ENCODE measurements at places on chromosomes 1 and 21.

GRCh38 chr1:36863061-36863460, 171.3 kb downstream of the GRIK3 start:
- no peak for DNase-seq

- DNase-seq: no peak
Observed at GRCh38 chr1:60965280-60965854, 117.0 kb upstream of the NFIA start.

- DNase-seq: no peak
Observed at GRCh38 chr1:96837057-96837780, 115.6 kb downstream of the PTBP2 start.

- DNase-seq: no peak
Observed at GRCh38 chr1:121586369-121587229, 401.8 kb downstream of the SRGAP2C start.

DNA sequence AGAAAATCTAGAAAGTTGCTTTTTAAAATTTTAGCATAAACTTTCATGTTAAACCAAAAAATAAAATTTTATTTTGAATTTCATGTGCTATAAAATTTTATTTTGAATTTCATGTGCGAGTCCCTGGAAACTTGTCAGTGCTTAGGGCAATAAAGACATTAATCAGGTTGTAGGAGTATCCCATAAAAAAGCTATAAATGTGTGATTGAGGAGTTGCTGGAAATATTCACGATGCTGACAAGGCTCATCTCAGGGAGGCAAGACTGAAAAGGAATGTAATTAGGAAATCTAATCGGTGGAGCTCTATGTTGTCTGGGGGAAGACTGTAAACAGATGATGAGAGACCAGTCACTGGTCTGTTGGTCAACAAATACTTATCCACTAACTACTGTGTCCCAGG, 117.9 kb downstream of the LRIG2 start:
- DNase-seq: no peak

GRCh38 chr1:18461656-18462055, 19.1 kb upstream of the KLHDC7A start:
- DNase-seq: no peak

DNA sequence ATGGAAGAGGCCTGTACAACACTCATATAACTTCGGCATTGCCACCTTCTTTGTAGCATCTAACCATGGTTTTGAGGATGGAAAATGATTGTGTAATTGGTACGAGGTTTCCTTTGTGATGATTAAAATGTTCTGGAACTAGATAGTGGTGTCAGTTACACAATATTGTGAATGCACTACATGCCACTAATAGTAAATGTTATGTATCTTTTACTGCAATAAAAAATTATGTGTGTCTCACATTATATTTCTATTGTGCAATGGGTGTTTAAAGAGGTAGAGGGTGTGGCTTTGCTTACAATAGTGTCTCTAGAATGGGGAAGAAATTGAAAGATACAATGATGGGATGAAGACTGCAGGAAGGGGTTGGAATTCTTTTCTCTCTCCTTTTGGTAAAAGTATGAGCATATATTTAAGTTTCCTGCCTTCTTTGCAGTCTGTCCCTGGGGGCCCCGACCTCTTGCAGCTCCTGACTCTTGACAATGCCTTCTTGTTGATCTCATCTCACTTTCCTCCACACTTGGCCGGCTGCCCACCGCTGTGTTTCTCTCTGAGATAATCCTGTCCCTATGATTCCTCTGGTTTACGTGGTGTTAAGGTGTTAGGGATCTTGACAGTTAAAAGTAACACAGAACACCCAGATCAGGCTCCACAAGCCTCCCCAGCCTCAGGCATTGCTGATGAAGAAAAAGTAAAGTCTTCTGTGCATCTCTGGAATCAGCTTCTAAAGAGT, 39.3 kb downstream of the MTARC1 start:
- DNase-seq: peak; percentile 37

DNA sequence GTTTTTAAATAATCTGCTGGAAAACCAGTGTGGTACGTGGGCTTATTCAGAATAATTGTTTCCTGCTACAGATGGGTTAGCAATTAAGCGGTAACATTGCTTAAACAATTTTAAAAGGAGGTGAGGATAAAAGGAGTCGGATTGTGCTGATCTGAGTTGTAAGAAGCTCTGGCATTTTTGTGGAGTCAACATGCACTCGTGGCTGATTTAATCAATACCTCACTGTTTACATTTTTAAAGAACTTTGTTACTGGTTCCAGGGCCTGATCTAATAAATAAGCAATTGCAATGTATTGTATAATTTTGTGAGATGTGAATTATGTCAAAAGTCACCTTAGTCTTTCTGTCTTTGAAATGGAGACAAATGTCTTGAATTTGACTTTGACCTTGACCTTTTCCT, 474.0 kb downstream of the SETD4 start:
- no peak for DNase-seq

- no peak for DNase-seq
Observed at GRCh38 chr1:41714638-41715389, 203.9 kb downstream of the HIVEP3 start.

- no peak for DNase-seq
Observed at GRCh38 chr1:93436496-93436895, 11.4 kb upstream of the FNBP1L start.

- DNase-seq: no peak
Observed at GRCh38 chr1:55049271-55049913, 10.0 kb downstream of the PCSK9 start.

- no peak for DNase-seq
Observed at GRCh38 chr1:112423207-112423606, 27.2 kb downstream of the CTTNBP2NL start.

- DNase-seq: no peak
Observed at GRCh38 chr1:41274752-41275545, 32.8 kb upstream of the SCMH1 start.

- DNase-seq: no peak
Observed at GRCh38 chr1:109412551-109412950, 13.7 kb downstream of the PSMA5 start.

DNA sequence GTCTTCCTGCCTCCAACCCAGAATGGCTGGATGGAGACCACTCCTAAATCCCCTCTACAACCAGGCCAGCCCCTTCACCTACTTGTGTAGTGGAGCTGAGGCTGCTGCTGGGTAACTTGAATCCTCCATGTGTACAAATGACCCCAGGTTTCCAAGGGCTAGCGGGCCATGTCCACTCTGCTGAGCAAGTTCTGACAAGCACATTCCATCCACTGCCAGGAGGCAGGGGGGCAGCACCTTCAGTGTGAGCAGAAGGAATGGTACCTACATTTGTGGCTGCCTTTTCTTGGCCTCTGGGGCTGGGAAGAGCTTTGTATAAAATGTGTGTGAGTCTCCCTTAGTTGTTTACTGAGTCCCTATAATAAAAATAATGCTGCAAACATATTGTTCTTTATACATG, 14.5 kb downstream of the KIAA0040 start:
- DNase-seq: no peak

- DNase-seq: no peak
Observed at GRCh38 chr1:115557715-115558114, 84.1 kb upstream of the VANGL1 start.

DNA sequence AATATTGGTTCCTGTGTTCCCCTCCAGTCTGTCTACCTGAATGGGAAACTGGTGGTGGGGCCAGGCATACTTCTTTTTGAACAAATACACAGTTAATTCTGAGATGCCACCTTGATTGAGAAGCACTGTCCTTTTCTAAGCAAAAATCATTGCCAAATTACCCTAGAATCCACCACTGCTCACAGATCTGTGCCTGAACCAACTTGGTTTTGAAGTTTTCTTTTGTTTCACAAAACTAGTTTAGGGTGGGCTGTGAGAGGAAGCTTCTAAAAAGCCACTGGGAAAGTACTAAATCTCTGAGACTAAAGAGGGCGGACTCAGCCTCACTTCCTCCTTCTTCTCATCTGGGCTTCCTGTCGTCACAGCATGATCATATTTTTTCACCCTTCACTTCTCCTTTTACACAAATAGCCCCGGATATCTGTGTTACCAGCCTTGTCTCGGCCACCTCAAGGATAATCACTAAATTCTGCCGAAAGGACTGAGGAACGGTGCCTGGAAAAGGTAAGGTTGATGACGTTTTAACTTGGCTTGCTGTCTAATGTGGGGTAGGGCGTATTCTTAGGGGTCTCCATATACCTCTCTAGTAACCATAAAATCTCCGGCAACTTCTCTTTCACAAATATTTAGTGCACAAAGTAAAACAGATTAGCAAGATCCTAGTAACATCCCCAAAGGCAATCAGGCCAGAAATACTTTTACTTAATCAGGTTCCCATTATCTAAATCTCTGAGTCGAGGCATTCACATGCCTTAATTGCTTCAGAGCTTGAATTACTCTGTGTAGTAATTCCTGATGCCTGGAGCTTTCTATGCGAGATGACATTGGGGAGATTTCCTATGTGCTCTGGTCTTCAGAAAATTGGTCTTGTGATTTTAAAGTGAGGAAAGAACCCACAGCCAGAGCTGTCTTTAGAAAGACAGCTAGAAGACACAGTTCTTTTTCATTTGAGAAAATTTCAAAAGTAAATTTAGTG, at the start of gene CD53:
Gene CD53 (plus strand): TSS at position 404 of the 976 bp plus-strand sequence. CDS start 18,261 bp downstream, outside the sequence.
- no peak for DNase-seq

DNA sequence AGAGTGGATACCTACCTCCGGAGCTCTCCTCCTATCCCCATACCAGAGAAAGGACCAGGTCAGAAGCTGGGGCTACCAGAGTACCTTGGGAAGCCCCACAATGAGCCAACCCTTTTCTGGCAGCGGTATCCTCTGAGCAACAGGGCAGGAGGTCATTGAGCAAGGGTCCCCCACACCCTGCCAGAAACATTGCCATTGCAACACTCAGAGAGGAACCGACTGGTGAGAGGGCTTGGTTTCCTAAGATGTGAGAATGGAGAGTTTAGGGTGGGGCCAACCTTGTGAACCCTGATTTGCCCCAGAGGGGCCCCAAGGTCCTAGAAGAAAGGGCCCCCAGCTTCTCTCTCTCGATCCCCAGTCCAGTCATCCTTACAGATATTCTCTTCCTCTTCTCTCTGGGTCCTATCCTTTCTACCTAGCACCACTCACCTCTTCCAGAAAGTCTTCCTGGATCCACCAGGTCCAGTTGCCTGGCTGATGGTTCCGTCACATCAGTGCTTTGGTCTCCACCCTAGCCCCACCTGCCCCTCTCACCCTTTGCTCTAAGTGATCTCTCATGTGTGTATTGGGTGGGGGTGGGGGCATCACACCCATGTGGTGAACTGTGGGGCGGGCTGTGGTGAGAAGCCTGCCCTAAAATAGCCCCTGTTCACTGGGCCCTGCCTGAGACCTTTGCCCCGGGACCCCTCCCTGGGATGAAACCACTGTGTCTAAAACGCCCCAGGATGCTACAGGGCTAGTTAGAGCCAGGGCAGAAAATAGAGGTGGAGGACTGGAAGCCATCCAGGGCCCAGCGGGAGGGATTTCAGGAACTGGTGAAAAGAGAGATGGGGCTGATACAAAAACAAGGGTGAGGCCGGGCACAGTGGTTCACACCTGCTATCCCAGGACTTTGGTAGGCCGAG, 8.7 kb downstream of the FGR start:
- DNase-seq: no peak

DNA sequence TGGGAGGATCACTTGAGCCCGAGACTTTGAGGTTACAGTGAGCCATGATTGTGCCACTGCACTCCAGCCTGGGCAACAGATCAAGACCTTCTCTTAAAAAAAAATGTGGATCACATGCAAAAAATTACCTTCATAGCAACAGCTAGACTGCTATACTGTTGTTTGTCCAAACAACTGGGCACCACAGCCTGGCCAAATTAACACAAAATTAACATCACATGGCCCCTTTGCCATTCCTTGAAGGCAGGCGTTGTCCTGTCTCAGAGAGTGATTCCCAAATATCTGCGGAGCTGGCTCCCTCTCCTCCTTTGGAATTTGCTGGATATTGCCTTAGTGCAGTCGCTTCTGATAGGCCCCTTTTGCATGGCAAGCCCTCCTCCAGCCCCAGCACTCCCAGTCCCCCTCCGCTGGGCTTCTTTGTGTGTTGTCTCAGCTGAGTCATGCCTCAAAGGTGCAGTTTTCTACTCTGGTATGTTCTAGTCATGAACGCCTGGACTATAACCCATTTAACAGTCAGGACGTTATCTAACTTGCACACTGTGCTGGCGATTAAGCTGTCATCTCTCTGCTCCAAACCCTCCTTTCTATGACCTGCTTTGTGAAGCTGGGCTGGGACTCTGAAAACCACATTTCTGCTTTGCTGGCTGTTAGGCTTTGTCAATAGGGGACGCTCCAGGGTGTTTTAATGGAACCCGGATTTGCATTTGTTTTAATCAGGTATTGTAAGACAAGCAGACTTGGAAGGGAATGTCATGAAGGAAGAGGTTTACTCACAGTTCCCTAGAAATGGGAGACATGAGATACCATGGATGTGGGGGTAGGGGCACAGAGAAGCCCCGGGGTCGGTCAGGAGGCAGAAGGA, 20.1 kb upstream of the HPCAL4 start:
- DNase-seq: peak; percentile 19

DNA sequence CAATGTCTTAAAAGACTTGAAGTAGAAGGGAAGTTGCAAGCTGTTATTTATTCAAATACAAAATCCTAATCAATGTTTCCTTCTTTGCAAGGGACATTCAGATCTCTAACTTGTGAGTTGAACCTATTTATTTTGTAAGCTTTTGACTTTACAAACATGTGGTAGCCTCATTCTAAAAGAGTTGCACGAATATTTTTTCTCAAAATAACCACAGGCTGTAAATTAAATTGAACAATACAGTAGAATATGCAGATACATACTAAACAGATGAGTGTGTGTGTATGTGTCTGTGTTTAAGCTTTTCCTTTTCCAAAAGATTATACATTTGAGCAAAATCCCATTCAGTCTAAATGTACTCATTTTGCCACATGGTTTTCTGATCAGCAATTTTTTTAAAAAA, 4.8 kb upstream of the DYNLT5 start:
- peak; percentile 83 for DNase-seq

- no peak for DNase-seq
Observed at GRCh38 chr21:45473496-45474322, 68.5 kb downstream of the SLC19A1 start.

DNA sequence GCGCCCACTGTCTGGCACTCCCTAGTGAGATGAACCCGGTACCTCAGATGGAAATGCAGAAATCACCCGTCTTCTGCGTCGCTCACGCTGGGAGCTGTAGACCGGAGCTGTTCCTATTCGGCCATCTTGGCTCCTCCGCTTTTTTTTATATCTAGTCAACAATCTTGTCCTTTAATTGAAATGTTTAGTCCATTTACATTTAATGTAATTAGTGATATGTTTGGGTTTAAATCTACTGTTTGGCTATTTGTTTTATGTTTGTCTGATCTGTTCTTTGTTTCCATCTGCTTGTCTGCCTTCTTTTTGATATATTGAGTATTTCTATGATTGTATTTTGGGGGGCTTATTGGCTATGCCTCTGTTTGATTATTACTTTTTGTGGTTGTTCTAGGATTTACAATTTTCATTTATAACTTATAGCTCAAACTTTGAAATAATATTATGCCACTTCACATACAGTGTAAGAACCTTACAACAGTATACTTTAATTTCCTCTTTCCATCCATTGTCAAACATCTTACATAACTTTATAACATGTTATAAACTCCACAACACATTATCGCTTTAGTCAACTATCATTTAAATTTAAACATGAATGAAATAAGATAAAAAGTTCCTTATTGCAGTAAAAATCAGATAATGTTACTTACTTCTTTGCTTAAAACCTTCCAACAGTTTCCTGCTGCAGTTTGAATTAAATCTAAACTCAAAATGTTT, 16.5 kb upstream of the RYR2 start:
- no peak for DNase-seq
